ENCODE measurements at places on chromosomes 3 and 15.

DNA sequence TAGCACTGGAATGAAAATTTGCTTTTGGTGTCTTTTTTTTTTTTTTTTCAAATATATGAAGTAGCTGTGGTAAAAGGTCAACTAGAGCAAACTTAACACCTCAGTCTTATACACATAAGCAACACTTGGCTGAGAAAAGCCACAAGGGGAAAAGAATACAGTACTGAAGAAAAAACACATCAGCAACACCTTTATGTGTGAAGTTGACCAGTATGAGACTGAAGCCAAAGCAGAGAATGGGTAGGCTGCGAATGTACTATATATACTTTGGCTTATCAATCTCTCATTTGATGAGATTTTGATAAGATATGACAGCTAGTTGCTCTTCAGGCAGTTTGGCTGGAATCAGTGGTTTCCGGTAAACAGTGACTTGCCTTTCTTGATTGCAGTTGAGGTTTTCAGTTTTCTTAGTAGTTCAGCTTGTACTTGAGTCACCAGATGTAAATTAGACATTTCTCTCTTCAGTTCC lies 22.0 kb upstream of the ZCWPW2 start:
- no peak for DNase-seq

DNA sequence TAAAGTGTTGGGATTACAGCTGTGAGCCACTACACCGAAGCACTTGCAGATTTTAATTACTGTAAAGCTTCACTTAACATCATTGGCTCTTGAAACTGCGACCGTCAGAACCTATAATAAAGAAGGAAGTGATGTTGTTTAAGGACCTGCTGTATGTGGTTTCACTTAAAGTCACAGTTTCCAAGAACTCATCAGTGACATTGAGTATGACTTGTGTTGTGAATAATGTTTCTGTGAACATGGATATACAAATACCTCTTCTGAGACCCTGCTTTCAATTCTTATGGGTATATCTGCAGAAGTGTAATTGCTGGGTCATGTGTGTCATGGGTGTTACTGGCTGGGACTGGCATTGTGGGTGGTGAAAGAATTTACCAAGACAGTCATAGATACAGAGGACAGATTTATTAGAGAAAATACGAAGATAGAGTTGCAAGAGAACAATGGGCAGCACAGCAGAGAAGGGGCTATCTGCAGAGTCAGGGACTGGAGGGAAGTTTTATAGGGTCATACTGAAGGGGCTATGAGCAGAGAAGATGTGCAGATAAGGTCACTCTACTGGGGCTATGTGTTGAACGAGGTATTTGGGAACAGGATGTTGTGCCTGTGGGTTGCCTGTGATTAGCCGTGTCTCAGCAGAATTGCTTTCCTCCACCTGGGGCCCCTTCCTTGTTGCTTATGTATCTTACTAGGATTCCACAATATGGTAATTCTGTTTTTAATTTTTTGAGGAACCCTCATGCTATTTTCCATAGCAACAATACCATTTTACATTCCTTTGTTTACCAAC lies 4.5 kb downstream of the NDUFB5 start:
- DNase-seq = no peak

- peak; percentile 81 for DNase-seq
Observed at GRCh38 chr3:13657660-13658435, 108.9 kb downstream of the FBLN2 start.

GRCh38 chr15:69117431-69117871 lies 43.0 kb upstream of the GLCE start:
- no peak for DNase-seq

DNA sequence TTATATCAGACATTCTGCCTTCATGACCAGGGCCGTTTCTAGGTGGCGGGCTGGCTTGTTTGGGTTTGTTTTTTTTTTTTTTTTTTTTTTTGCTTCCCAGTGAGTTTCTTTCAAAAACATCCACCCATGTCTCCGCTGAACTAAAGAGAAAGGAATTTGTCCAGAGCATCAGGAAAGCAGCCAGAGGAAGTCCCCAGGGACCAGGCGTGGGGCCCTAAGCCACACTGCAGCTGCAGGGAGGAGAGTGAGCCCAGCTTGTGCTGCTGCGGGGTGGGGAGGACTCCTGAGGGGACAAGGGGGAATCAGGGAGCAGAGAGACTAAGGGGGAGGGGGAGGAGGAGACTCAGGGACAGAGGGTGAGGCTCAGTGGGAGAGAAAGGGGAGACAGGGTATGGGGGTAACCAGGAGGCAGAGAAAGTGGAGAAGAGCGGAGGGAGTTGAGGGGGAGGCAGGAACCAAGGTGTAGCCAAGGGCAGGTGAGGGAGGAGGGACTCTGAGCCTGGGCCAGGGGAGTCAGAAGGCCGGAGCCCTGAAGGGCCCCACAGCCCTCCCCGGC lies 49.5 kb downstream of the CYP11A1 start:
- DNase-seq = no peak

DNA sequence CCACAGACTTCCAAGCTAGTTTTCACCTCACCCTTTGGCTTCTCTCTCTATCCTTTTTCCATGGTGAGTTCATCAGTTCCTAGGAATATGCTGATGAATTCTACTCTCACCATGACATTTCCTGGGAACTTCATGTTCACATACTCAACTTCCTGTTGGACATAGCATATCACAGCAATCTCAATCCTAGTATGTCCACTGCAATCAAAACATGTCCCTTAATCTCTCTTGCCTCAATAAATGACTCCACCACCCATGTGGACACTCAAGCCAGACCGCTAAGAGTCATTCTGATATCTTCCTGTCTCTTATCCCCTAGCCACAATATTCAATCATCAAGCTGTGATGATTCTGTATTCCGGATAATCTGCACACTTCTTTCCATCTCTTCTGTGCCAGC lies 66.7 kb upstream of the MME start:
- no peak for DNase-seq

DNA sequence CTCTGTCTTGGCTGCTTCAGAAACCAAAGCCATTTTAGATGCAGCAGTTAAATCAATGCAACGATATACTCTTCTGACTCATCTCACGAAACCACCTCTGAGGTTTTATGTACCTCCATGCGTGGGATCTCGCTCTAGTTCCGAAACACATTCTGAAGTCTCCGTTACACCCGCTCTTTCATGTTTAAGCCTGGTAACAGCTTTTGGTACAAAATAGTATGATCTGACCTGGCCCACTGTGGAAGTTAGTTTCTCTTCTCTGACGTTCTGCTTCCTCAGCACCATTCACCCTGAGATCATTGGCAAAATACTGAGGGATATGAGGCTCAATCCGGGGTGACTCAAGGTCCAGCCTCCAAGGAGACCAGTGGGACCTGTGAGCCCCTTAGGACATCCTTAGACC lies 121.9 kb downstream of the TMEM266 start:
- DNase-seq = no peak

DNA sequence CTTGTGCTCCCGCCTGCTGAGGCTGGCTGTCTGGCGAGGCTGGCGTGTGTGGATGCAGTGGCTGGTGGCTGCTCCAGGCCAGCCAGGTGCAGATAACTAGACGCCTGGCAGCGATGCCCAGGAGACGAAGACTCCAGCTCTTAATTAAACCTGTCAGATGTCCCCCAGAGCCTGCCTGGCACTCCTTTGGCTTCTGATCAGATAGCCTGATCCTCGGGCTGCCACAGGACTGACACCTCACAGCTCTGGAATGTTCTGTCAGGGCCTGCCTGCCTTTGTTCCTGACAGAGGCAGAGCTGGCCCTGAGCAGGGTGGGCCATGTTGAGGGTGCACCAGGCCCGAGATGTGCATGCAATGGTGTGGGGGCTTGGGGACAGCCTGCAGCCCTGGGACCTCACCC lies 36.5 kb downstream of the PLXNA1 start:
- DNase-seq = no peak

- DNase-seq = no peak
Observed at GRCh38 chr15:57149196-57149595, 227.1 kb upstream of the CGNL1 start.

DNA sequence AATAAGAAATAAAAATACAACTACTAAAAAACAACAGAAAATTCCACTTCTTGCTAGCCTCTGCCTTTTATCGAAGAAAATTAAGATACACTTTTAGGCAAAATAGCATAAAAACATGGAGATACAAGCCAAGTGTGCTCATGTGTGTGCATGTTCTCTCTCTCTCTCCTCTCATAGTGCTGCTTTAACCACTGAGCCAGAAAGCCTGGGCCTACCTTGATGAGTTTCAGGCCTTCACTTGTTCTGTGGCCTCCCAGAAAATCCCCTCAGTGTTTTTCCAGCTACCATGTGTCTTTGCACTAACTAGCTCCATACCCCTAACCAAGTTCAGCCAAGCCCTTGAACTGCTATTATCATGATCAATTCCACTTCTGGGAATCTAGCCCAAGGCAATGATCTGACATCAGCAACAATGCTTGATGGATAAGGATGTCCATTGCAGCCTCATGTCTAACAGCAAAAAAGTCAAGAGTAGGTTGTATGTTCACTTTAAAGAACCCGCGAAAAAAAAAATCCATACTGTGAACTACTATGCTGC lies 18.1 kb downstream of the CYP11A1 start:
- DNase-seq = no peak

DNA sequence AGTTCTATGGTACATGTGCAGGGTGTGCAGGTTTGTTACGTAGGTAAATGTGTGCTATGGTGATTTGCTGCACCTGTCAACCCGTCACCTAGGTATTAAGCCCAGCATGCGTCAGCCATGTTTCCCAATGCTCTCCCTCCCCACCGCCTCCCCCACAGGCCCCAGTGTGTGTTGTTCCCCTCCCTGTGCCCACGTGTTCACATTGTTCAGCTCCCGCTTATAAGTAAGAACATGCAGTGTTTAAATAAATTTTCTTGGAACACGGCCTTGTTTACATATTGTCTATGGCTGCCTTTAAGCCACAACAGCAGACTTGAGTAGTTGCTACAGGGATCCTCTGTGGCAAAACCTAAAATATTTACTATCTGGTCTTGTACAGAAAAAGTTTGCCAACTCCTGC lies 41.3 kb upstream of the CORO2B start:
- DNase-seq = no peak

- DNase-seq = no peak
Observed at GRCh38 chr15:39404767-39405181, 176.1 kb upstream of the THBS1 start.

DNA sequence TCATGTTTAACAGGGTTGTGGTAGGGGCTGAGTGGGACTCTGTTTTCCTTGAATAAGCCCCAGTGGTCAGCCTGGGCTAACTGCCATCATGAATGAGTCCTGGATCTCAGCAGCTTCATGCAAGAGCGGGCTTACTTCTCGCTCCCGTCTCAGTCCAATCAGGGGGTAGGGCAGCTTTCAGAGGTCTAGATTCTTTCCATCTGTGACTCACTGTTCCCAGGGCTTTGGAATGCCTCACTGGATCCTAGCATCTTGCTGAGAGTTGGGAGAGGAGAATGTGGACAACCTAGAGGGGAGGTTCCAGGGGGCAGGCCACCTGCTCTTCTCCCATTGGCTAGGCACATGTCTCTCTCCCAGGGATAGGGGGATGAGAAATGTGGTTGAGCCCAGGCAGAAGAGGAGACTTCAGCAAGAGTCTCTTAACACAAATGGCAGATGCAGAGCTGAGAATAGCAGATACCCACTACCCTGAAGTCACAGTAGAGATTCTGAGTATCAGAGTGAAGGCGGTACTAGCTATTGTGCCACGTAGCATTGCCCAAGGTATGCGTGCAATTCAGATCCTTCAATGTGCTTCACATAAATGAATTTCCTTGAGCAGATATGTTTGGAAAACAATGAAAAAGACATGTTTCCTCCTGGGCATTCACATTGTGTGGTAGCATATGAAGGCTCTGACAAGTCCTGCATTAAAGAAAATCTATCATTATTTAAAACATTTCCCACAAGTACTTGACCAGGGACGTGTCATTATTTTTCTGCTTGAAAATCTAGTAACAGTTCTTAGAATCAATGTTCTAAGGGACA lies 257.7 kb upstream of the PROK2 start:
- no peak for DNase-seq

- DNase-seq = no peak
Observed at GRCh38 chr3:42367903-42368302, 42.5 kb downstream of the LYZL4 start.

- DNase-seq = no peak
Observed at GRCh38 chr3:122893754-122894668, 99.1 kb downstream of the SLC49A4 start.

GRCh38 chr3:168071591-168072322 lies 24.0 kb downstream of the GOLIM4 start:
- DNase-seq = no peak

- DNase-seq = no peak
Observed at GRCh38 chr3:138692152-138692551, 83.6 kb downstream of the FAIM start.

GRCh38 chr3:112582244-112582874 lies 20.5 kb downstream of the SLC35A5 start:
- DNase-seq = no peak

- DNase-seq = no peak
Observed at GRCh38 chr3:4525560-4526223, 32.5 kb downstream of the ITPR1 start.

DNA sequence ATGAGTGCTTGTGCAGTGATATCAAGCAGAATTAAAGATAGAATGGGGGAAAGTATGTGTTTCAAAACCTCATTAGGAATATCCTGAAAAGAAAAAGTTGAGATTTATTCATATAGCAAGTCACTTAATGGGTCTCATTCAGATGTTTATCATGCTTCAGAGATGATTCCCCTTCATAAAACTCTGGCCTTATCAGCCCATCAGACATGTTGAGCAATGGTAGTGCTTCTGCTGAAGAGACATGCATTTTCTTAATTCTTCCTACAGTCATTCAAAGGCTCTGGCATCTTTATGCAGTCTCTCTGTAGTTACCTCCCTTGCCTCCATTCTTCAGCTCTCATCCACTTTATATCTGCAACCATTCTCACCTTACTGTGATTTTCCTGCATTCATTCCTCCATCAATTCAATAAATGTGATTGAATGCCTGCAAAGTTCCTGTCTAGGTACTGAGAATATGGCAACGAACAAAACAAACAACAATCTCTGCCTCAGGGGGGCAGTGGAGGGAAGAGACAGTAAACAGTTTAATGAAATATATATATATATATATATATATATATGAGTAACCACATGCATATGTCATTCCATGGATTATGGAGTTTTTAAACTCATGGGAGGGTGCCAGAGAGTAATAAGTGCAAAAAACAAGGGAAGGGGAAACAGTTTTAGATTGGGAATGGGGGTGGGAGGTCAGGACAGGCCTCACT lies 138.5 kb downstream of the NECTIN3 start:
- no peak for DNase-seq

- no peak for DNase-seq
Observed at GRCh38 chr15:43943511-43943910, 116.7 kb downstream of the WDR76 start.

Measured in D721Med (cell line).